ENCODE measurements at places on chromosomes 12 and 14.
A peak's percentile ranks its signal among the peaks of the same experiment; 100 is the strongest.

GRCh38 chr14:59510001-59510400, 25.7 kb downstream of the JKAMP start:
- no peak for DNase-seq

DNA sequence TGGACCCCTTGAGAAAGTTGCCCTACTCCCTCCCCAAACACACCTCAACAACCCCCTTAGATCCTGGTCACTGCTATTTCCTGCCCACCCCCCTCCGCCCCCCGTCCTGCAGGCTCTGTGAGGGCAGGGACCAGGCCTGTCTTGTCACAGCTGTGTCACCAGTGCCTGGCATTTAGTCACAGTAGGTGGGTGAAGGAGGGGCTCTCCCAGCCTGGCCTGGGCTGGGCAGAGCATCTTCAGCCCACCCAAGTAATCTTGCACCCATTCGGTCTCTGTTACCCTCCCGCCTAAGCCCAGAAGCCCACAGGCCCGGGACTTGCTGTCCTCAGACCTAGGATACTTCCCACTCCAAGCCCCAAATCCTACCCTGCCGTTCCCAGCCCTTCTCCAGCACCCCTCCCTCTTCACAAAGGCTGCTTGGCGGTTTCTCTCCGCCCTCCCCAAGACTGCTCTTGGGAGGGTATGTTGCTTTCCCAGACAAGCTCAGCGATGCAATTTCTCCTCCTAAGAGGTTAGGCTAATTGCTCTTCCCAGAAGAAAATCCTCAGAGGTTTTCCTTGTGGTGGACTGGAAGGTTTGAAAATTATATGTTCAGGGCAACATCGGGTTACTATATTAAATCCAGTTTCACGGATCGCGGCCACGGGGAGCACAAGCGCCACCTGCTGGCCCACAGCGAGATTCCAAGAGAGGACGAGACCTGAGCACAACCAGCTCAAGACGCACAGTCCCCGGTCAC, 50.8 kb upstream of the ZFP36L1 start:
- peak; percentile 80 for DNase-seq

GRCh38 chr12:104488374-104488773, 31.6 kb downstream of the CHST11 start:
- no peak for DNase-seq

- no peak for DNase-seq
Observed at GRCh38 chr12:22050078-22050477, 4.1 kb downstream of the CMAS start.

DNA sequence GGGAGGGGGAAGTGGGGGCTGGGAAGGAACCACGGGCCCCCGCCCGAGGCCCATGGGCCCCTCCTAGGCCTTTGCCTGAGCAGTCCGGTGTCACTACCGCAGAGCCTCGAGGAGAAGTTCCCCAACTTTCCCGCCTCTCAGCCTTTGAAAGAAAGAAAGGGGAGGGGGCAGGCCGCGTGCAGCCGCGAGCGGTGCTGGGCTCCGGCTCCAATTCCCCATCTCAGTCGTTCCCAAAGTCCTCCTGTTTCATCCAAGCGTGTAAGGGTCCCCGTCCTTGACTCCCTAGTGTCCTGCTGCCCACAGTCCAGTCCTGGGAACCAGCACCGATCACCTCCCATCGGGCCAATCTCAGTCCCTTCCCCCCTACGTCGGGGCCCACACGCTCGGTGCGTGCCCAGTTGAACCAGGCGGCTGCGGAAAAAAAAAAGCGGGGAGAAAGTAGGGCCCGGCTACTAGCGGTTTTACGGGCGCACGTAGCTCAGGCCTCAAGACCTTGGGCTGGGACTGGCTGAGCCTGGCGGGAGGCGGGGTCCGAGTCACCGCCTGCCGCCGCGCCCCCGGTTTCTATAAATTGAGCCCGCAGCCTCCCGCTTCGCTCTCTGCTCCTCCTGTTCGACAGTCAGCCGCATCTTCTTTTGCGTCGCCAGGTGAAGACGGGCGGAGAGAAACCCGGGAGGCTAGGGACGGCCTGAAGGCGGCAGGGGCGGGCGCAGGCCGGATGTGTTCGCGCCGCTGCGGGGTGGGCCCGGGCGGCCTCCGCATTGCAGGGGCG, at the start of gene GAPDH:
Gene GAPDH, plus strand, starts transcription at position 595 of the 772 bp plus-strand sequence. CDS start 316 bp downstream, outside the sequence.
- DNase-seq: peak; percentile 87

DNA sequence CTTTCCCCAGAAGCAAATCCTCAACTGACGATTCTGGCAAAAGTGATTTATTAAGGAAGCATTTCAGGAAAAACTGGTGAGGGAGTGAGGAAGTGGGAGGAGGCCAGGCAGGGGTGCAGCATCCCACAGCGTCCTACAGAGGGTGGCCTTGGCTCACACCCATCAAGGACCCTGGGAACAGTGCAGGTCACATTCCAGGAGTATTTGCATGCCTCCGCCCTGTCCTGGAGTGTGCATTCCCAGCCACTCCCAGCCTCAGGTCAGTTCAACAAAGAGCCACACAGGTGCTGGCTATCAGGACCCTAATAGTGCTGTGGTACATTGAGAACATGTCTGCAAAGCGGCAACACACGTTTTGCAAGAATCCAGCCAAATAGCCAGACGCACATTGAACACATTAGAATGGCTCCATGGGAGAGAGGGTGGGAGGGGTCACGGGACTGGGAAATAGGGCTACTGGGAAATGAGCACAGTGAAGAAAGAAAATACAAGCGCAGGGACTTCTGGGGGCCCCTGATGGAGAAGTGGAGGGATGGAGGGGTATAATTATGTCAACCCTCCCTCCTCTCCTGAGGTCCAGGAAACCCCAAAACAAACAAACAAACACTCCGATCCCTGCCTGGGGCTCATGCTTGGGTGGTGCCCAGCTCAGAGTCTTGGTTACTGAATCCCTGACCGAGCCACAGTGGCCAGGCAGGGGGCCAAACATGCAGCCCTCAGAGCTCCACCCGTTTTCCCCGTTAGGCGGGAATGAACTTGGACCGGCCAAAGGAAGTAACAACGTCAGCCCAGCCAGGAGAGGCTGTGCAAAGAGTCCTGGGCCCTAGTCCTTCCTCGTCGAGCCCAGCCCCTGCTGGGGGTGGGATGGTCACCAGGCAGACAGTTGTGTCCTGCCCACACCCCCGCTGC, 36.5 kb downstream of the CMKLR1 start:
- peak; percentile 57 for DNase-seq

GRCh38 chr14:35988972-35989690, 163.0 kb downstream of the BRMS1L start:
- no peak for DNase-seq

DNA sequence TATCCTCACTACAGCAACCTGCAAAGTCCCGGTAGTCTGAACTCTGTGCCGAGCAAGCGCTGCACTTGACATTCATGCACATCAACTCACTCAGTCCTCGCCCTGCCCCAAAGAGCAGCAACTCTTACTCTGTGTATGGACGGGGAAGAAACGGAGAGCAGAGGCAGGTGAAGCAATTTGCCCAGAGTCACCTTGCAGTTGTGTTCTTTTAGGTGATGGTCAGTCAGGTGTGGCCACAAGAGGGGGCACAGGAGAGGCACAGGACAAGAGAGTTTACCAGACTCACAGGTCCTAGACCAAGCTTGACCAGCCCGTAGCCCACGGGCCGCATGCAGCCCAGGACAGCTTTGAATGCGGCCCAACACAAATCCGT, 39.1 kb downstream of the TSPAN11 start:
- peak; percentile 60 for DNase-seq

GRCh38 chr12:69875416-69875935, 50.4 kb downstream of the MYRFL start:
- DNase-seq: peak; percentile 26

- no peak for DNase-seq
Observed at GRCh38 chr14:61761557-61761956, 663 bp upstream of the SNAPC1 start.

DNA sequence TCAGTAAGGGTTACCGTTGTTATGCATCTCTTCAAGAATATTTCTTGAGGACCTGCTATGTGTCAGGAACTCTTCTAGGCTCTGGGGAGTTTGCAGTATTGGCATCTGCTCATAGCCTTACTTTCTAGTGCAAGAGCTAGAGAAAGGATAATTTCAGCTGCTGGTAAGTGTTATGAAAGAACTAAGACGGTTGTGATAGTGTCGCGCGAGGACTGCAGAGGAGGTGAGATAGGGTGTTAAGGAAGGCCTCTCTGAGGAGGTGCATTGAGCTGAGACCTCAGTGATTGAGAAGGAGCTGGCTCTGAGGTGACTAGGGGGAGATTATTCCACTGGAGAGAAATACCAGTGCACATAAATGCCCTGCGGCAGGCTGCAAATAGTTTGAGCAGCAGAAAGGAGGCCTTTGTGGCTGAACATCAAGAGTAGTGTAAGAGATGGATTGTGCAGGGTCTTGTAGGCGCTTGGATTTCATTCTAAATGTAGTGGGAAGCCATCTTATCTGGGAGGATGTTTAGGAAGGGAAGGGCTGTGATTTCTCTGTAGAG, 824 bp downstream of the DDX55 start:
- no peak for DNase-seq

- no peak for DNase-seq
Observed at GRCh38 chr12:60176891-60177290, 581.1 kb downstream of the SLC16A7 start.

DNA sequence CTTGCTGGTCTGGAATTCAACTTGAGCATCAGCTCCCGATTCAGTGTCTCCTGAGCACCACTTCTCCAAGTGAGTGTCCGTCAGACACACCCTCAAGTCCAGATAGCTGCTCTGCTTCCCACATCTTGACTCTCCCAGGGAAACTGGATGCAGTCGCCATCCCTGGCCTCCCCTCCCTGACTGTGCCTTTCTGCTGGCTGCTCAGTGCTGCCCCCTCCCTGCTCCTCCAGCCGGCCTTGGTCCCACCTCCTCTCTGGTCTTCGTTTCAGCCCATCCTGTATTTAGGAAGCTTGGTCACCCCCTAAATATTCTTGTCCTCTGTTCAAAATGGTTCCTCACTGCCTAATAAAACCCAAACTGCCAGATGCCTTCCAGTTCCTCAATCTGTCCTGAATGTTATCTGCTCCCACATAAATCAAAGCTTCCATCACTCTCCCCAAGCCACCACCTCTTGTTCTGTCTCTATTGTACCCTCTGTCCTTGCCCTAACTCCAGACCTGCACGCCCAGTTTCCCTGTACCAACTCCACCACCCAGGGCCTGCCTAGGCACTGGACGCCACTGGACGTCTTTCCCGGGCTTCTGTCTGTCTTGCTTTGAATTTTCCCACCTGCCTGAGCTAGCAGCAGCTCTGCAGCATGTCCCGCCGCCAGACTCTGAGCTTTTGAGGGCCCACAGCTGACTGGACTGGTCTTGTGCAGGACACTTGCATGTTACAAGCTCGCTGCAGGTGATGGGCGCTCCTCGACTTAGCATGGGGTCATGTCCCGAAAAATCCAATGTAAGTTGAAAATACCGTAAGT, 33.8 kb downstream of the CCDC92 start:
- peak; percentile 69 for DNase-seq

DNA sequence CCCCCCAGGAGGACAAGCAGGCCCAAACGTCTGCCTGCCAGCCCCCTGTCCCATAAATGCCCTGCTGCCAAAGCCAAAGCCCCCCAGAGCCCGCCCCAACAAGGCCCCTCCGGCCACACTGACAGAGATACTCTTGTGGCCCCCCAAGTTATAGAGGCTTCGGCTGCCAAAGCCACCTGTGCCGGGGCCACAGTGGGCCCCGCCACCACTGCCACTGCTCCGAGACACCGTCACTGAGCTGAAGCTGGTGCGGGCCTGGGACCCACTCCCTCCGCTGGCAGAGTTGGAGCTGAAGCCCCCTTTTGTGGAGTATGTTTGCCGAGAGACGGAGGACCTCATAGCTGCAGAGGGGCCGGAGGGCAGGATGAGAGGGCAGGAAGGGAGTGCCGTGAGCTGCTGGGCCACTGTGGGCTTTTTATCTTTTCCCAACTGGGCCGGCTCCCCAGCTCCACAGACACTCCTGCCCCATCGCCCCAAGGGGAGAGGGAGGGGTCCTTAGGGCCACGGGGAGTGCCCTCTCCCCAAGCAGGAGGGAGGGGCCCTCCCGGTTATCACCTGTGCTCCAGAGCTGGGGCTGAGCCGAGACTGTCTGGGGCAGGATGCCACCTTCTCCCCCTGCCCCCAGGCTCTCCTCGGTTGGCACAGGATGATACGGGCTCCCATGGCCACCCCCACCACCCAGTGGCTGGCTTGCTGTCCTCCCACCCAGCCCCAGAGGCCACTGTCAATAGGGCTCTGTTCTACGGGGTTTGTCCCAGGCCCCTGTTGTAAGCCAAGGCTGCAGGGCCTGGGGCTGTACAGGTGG, at the start of gene KRT79:
Gene KRT79, minus strand, starts transcription at position 390 of the 805 bp plus-strand sequence. Its CDS starts 51 bp downstream, at position 339.
- DNase-seq: no peak

DNA sequence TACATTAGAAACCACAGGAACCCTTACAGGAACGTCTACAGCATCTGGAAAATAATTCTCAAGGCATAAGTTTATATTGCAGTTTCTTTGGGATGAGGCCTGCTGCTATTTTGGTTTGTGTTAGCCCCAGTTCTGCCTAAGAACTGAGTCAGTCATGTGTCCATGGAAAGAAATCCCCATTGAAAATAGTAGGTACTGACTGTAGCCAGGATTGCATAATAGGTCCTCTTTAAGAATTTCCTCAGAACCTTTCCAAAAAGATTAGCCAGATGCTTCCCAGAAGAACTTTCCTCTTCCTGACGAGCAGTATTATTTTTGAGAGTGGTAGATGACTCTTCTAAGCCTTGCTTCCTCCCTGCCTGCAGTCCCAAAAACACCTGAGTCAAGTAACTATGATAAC, 52.6 kb downstream of the RASSF8 start:
- DNase-seq: no peak

GRCh38 chr14:80956922-80957321, 1.5 kb downstream of the TSHR start:
- no peak for DNase-seq

DNA sequence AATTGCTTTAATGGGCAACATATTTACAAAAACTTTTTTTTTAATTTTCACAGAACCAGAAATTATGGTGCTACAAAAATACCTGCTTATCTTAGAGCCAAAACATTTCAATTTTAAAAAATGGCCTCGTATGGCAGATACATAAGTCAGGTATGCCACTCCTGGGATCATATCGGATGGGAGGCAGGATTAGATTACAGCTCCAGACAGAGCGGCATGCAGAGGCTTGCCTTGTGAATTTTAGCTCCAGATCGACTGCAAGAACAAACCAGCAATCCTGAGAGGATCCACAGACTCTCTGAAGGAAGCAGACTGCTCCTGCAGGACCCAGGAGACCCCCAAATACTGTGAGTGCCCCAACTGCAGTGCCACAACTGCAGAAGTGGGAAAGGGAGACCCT, 169.3 kb upstream of the AMIGO2 start:
- no peak for DNase-seq

GRCh38 chr14:85873006-85873405, 343.1 kb downstream of the FLRT2 start:
- no peak for DNase-seq

GRCh38 chr12:11578461-11578993, 70.9 kb upstream of the ETV6 start:
- no peak for DNase-seq

DNA sequence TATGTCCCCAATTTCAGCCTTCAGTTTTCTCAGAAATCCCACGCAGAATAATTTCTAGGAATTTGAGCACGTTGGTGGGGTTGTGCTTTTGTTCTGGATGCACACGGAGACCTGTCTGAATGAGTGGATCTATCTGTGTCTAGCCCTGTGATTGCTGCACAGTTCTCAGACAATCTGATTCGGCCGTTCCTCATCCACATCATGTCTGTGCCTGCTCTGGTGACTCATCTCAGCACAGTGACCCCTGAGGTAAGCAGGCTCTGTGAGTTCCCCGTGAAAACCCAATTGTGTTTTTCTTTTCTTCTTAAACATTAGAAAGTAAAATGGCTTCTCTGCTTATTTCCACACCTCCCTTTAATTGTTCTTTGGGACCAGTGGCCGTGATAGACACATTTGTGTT, 20.2 kb downstream of the UBE3B start:
- no peak for DNase-seq

Data from WTC11 (cell line).